ENCODE measurements at places on chromosomes 16 and 17.

- H3K27ac ChIP-seq = no peak overlapping the region
- H3K4me3 ChIP-seq = no peak overlapping the region
- H3K27me3 ChIP-seq = no peaks in the 10 kb centered on the region
- H3K4me1 ChIP-seq = peaks cover 7% of the 10 kb centered on the region
Measured at GRCh38 chr17:82370471-82371332, 863 bp upstream of the UTS2R start.

GRCh38 chr16:88730632-88731607, 24.6 kb downstream of the CTU2 start:
- H3K4me3 ChIP-seq = no peak overlapping the region
- no peaks in the 10 kb centered on the region for H3K4me1 ChIP-seq
- no peak overlapping the region for H3K27ac ChIP-seq
- H3K36me3 ChIP-seq = peaks cover 8% of the 10 kb centered on the region
- no peak for DNase-seq
- H3K27me3 ChIP-seq = no peaks in the 10 kb centered on the region

DNA sequence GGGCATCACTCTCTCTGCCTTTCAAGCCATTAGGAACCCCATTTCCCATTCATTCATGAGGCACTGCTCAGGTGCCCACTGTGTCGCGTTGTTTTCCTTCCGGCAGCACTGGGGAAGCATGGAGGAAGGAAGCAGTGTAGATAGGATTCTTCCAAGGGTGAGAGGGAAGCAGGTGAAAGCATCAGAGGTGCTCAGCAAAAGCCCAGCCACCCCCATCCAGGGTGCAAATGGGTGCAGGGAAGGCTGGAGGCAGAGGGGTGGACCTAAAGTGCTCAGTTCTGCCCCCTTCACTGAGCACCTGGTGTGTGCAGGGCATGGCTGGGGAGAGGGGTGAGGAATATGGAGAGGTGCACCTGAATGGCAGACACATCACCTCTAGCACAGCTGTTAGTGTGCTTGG, 3.4 kb upstream of the NXPH3 start:
- no peak for DNase-seq
- no peak overlapping the region for H3K4me3 ChIP-seq
- no peaks in the 10 kb centered on the region for H3K36me3 ChIP-seq
- H3K4me1 ChIP-seq = no peaks in the 10 kb centered on the region

DNA sequence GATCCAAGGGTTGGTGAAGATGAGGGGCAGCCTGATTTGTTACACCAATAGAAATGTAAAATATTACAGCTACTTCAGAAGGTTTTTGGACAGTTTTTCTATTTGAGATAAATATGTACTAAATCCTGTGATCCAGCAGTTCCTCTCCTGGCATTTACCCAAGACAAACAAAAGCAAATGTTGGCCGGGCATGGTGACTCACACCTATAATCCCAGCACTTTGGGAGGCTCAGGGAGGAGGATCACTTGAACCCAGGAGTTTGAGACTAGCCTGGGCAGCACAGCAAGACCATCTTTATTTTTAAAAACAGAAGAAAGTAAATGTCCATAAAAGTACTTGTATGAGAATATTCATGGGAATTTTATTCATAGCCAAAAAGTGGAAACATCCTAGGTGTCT, 64.8 kb upstream of the MRC2 start:
- no peaks in the 10 kb centered on the region for H3K4me1 ChIP-seq
- no peak overlapping the region for H3K4me3 ChIP-seq
- H3K27ac ChIP-seq = no peak overlapping the region
- H3K36me3 ChIP-seq = no peaks in the 10 kb centered on the region

GRCh38 chr17:2158396-2158780, 103.5 kb downstream of the HIC1 start:
- no peak for DNase-seq
- no peaks in the 10 kb centered on the region for H3K27me3 ChIP-seq
- H3K4me3 ChIP-seq = no peak overlapping the region
- H3K4me1 ChIP-seq = no peaks in the 10 kb centered on the region

- DNase-seq = no peak
- H3K4me3 ChIP-seq = no peak overlapping the region
- no peak overlapping the region for H3K27ac ChIP-seq
- no peaks in the 10 kb centered on the region for H3K27me3 ChIP-seq
- H3K4me1 ChIP-seq = no peaks in the 10 kb centered on the region
Measured at GRCh38 chr17:39828443-39828842, 35.7 kb downstream of the IKZF3 start.

DNA sequence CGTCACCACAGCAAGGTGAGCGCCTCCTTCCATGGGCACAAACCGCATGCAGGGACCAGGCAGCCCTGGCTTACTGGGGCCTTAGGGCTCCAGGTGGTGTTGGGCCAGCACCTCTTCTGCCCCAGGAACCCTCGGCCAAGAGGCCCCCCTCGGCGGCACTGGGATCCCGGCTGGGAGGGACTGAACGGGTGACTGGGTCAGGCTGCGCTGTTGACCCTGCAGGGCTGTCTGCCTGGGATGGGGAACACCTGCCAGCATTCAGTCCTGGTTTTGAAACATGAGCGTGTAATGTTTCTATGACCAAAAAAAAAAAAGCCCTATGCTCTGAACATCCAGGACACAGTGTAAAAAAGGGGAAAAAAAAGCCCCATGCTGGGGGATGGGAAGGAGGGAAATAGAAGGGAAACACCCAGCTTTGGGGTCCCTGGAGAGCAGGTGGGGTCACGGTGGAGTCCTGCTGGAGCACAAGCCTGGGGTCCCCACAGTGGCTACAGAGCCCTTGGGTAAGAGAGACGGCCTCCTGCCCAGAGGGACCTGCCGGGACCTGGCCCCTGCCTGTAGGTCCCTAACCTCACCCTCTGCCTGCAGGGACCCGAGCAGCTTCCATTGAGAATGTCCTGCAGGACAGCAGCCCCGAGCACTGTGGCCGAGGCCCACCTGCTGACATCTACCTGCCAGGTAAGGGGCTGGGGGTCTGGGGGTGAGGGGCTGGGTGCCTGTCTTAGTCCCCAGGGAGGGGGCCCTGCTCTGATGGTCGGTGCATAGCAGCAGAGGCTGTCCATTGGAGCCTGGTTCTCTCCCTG, 9.9 kb upstream of the NUDT16L1 start:
- H3K36me3 ChIP-seq = no peaks in the 10 kb centered on the region
- no peaks in the 10 kb centered on the region for H3K4me1 ChIP-seq
- H3K4me3 ChIP-seq = no peak overlapping the region
- no peak overlapping the region for H3K27ac ChIP-seq
- H3K27me3 ChIP-seq = no peaks in the 10 kb centered on the region

DNA sequence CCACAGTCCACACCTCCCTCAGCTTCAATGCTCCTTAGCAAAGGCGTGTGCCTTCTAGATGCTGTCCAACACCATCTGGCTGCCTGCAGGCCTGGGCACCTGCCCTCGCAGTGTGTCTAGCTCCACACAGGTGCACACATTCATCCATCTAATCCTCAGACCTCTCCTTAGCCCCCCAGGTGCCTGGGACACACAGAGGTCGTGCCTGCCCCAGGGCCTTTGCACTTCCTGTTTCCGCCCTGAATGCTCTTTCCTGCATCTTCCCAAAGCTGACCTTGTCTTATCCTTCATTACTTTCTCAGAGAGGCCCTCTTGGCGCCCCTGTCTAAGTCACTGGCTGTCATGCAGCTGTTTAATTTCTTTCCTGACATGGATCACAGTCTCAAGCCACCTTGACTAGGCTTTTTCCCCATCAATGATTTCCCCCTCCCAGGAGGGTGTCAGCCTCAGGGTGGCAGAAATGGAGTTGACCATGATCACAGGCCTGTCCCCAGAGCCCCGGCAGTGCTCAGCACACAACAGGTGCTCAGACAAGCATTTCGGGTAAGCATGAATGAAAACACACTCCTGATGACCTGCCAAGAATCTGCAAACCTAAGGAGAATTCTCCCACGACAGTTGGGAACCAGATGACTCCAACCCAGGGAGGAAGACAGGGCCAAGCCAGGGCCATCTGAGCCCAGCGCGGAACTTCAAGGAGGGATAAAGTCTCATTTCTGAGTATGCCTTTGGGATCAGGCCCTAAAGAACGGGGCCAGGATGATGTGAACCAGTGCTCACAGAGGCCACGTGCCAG, 76.3 kb downstream of the LITAF start:
- H3K27ac ChIP-seq = no peak overlapping the region
- no peaks in the 10 kb centered on the region for H3K4me1 ChIP-seq

DNA sequence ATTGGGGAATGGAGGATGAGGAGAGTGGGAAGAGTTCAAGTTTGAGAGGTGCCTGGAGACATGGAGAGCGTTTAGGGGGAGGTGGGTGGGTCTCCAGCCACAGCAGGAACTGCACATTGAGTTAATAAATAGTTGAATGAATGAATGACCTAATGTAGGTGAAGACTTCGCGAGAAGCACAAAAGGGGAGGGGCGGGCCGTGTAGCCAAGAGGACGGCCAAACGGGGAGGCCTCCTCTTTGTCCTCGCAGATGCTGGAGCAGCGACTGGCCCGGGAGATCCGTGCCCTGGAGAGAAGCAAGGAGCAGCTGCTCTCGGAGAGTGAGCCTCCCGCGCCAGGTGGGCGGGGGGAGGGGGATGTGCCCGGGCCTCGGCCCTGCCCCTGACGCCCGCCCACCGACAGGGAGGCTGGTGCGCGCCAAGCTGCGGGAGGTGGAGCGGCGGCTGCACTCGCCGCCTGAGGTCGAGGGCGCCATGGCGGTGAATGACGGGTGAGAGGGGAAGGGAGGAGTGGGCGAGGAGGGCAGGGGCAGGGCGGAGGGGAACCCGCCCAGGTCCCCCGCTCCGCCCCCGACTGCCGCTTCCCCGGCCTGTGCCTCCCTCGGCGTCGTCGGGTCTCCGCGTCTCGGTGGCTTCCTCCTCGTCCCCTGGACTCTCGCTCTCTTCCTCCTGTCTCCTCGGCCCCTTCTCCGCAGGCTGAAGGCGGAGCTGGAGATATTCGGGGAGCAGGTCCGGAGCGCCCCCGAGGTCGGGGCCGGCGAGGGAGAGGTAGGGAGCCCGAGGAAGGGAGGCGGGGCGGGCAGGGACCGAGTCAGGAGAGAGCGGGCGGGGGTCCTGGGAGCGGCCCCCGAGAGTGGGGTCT, 12.9 kb downstream of the SYCE1L start:
- peak overlapping the region; percentile 80 for H3K4me3 ChIP-seq
- H3K4me1 ChIP-seq = no peaks in the 10 kb centered on the region
- H3K27me3 ChIP-seq = no peaks in the 10 kb centered on the region

- no peak overlapping the region for H3K4me3 ChIP-seq
- no peaks in the 10 kb centered on the region for H3K36me3 ChIP-seq
- H3K27me3 ChIP-seq = no peaks in the 10 kb centered on the region
- H3K27ac ChIP-seq = no peak overlapping the region
Measured at GRCh38 chr17:77442976-77443747, 302.4 kb downstream of the SEC14L1 start.

All from pancreas (tissue), 10 donors.